Activated CD4-positive, alpha-beta T cell treated with anti-CD3 and anti-CD28 coated beads for 36 hours (primary cell): ENCODE measurements at places on chromosomes 6 and 20. TPM values are rescaled to one million over a fixed set of nuclear protein-coding genes. Genes with fewer than 3 reads are reported as not detected.

- DNase-seq, result no peak
- H3K4me1 ChIP-seq, result no peaks in the 10 kb centered on the region
- H3K36me3 ChIP-seq, result no peaks in the 10 kb centered on the region
- H3K27ac ChIP-seq, result no peak within 1 kb of the TSS
- H3K27me3 ChIP-seq, result peaks cover 27% of the 10 kb centered on the region
Observed at GRCh38 chr6:29375191-29375590, at the start of gene OR12D3. Gene OR12D3, minus strand, starts transcription at chr6:29375291. Its CDS starts 4 bp downstream, at chr6:29375287.

Gene MUCL3
- total RNA-seq, result not detected

- H3K4me3 ChIP-seq, result no peak overlapping the region
- peaks cover 6% of the 10 kb centered on the region for H3K27me3 ChIP-seq
- H3K36me3 ChIP-seq, result no peaks in the 10 kb centered on the region
Observed at GRCh38 chr20:44135012-44135412, 52.0 kb downstream of the JPH2 start.

Gene EFCAB8
- 0.37 TPM for total RNA-seq

DNA sequence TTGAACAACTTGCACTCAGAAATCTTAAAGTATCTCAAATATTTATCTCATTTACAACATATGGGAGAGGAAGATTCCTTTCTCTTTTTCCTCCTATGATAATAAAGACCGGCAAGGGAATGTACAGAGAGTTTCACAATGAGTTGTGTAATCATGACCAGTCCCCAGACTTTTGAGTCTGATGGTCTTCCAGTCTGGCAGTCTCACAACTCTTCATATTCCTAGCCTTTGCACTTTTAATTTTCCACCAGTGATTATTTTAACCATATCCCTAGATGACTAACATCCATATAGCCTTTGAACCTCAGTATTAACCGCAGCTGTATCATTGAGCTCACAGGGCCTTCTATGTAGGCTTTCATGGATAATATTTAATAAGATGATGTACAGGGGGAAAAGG is 278.5 kb downstream of the KHDC1L start:
- H3K27me3 ChIP-seq, result no peaks in the 10 kb centered on the region
- H3K4me1 ChIP-seq, result peaks cover 2% of the 10 kb centered on the region
- DNase-seq, result no peak
- no peak overlapping the region for H3K4me3 ChIP-seq
- H3K36me3 ChIP-seq, result no peaks in the 10 kb centered on the region

- DNase-seq, result no peak
- H3K4me1 ChIP-seq, result peaks cover 32% of the 10 kb centered on the region
- no peak overlapping the region for H3K4me3 ChIP-seq
- no peak overlapping the region for H3K27ac ChIP-seq
- H3K36me3 ChIP-seq, result peaks cover 10% of the 10 kb centered on the region
Observed at GRCh38 chr6:106634565-106634964, 5.2 kb downstream of the QRSL1 start.

- H3K36me3 ChIP-seq, result no peaks in the 10 kb centered on the region
- no peak overlapping the region for H3K27ac ChIP-seq
- no peak overlapping the region for H3K4me3 ChIP-seq
- peaks cover 13% of the 10 kb centered on the region for H3K27me3 ChIP-seq
- peaks cover 3% of the 10 kb centered on the region for H3K4me1 ChIP-seq
Observed at GRCh38 chr6:161279677-161280415, 6.0 kb upstream of the AGPAT4 start.

Gene HLA-DMB
- 2.3 TPM for total RNA-seq

Gene PRDM13
- total RNA-seq, result not detected
